ENCODE measurements at places on chromosomes 5 and 9. TPM values are rescaled to one million over a fixed set of nuclear protein-coding genes. Genes with fewer than 3 reads are reported as not detected.

MZB1 gene
- total RNA-seq, result 0.63 TPM

PCDHB3 gene
- total RNA-seq, result not detected

- H3K4me3 ChIP-seq, result no peak overlapping the region
- DNase-seq, result no peak
- H3K36me3 ChIP-seq, result no peaks in the 10 kb centered on the region
- H3K27me3 ChIP-seq, result peaks cover 85% of the 10 kb centered on the region
Measured at GRCh38 chr5:77643654-77644370, 5.3 kb upstream of the OTP start.

GRCh38 chr9:69647804-69648203 lies 24.4 kb downstream of the APBA1 start:
- H3K36me3 ChIP-seq, result no peaks in the 10 kb centered on the region
- H3K27me3 ChIP-seq, result peaks cover 10% of the 10 kb centered on the region
- no peaks in the 10 kb centered on the region for H3K4me1 ChIP-seq
- no peak overlapping the region for H3K27ac ChIP-seq
- no peak for DNase-seq
- H3K4me3 ChIP-seq, result no peak overlapping the region

All from CD4-positive, alpha-beta T cell (primary cell).